Lung (tissue), 17 donors: ENCODE measurements at places on chromosomes 12 and 14. TPM values are rescaled to one million over a fixed set of nuclear protein-coding genes. Genes with fewer than 3 reads are reported as not detected.

Gene KRT72
- total RNA-seq: 0.17 TPM

Gene FSCB
- total RNA-seq: 0.80 TPM

Gene RNASE7
- total RNA-seq: not detected

Gene ADSS1
- total RNA-seq: 8.0 TPM

Gene ADCY6
- total RNA-seq: 37.0 TPM

Gene FOXA1
- total RNA-seq: 31.7 TPM

Gene FBXO21
- total RNA-seq: 42.2 TPM

Gene FMNL3
- 30.9 TPM for total RNA-seq

DNA sequence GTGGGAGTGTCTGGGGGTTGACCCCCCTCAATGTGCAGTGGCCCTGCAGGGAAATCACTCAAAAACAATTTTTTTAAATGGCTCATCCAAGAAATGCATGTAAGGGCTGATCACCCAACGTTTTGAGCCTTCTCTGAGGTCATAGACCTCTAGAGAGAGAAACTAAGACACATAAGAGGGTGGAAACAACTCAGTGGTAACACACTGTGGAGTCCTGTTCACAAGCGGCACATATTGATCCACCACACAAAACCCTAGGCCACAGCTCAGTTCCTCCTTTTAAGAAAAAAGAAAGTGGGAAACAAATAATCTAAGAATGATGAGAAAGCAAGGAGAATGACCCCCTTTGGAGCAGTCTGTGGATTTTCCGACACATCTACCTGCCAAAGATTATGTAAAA, 83.0 kb upstream of the METAP2 start:
- no peak for DNase-seq

DNA sequence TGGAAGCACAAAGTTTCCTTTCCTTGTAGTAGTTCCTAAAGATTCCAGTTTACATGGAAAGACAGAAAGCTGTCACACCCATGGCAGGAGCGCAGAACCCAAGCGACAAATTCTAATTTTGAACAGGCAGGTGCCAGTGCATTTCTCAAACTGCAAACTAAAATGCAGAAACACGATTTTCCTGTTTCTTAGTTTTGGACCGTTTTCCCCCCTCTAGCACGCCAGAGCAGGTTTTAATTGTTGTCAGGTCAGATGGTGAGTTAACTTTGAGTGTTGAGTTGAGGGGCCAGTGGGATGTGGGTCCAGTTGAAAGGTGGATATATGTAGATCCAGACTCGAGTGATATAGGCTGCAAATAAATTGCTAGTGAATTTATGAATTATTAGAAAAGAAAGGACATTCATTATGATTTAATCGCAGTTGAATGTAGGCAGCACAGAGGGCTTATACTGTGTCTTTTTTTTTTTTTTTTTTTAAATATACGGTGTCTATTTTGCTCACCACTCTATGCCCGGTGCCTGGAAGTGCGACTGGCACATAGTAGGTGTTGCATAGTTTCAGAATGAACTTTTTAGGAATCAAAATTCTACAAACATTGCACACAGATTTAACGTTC, 909 bp upstream of the ETFBKMT start:
- peak; percentile 39 for DNase-seq

DNA sequence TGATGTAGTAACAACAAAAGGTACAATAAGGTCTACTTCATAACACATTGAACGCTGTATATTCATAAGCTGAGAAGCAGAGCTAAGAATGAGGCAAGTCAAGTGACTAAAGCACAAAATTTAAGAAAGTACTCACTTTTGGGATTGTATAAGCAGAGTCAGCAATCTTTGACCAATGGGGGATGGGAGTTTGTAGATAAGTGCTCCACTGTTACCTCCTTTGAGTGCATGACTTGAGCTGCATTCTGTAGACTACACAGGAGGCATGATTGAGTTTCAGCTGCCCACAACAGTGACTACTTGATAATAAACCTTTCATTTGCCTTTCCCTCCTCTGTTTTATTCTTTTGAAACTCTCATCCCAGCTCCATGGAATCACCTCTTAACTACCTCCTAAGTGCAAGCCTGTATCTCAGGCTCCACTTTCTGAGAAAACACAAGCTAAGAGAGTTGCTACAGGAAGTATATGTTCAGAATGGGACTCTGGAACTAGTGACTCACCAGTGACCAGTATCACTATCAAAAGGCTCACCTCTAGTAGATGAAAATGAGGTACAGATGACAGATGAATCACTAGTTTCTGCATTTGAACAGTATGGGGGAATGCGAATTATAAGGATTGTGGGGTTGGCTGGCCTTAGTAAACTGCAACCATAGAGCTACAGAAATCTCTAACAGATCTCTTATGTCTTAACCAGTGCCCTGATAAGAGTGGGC, 49.2 kb downstream of the SLC35F4 start:
- no peak for DNase-seq

DNA sequence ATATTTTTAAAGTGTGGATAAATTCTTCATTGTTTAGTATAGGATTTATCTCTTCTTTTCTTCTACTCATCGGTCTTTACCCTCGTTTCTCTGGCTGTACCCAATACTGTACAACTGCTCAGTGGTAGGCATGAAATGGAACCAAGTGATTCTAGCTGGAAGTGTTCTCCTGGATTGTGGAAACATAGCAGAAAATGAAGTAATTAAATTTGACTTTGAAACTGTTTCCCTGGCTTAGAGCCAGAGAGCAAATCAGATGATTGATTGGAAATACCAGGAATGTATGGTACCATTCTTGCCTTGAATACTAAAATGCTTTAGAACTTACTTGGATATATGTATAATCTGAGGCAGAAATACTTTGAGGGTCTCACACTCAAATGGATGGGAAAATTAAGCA, 292.3 kb downstream of the ERC1 start:
- peak; percentile 50 for DNase-seq

DNA sequence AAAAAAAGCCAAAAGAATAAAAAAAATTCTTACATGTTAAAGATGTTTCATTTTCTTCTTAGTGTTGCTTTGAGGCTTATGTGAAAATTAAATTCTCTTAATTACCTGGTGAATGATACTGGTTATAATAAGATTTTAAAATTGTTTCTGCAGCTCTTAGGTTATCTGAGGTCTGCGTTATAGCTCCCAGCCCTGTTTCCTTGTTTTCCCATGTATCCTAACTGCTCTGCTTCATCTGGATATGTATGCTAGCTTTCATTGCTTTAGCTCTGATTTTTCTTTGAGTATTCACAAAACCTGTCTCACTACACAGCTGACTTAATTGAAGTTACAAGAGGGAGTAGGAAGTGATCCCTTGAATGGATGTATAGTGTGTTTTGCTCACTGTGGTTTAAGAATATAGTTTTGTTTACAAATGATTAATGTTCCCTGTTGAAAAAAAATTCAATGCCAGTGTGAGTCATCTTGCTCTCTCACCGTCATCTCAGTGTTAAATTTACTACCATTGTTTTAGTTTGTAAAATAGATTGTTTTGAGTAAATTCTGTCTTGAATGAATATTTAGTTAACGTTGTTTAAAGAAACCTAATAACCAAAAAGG, 26.8 kb downstream of the CPSF6 start:
- no peak for DNase-seq

GRCh38 chr12:53419756-53420155, 3.9 kb upstream of the AMHR2 start:
- DNase-seq: no peak

- no peak for DNase-seq
Measured at GRCh38 chr12:6424008-6424347, 20.8 kb upstream of the CD27 start.

DNA sequence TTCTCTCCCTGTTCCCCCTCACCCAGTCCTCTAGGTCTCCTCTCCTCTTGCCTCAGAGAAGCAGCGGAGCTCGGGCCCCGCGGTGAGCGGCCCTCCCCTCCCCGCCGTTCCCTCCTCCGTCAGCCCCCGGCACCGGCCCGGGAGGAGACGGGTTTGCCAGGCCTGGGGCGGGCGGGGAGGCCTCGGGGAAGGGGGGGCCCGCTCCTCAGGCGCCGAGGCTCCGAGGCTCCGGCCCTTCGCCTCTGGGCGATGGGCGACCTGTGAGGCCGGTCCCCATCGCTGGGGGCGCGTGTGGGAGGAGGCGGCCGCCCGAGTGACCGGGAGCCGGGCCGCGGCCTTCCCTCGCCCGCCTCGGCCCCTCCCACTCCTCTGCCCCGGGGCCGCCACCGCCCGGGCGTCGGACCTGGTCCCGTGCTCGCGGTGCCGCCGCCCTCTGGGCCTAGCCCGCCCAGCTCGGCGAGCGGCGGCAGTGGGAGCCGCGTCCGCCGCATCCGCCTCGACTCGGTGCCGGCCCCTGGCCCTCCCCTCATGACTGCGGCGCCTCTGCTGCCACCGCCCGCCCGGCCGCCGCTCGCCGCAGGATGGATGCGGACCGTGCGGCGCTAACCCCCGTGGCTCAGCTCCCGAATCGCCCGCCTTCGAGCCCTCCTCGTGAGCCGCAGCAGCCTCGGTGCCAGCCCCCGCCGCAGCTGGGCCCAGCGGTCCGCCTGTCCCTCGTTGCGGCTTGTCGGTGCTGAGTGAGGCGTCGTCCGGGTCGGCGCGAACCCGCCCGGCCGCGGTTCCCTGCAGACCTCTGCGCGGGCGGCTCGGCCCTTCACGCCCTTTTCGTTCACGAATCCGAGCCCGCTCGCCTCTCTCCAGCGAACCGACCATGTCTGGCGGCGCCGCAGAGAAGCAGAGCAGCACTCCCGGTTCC, 574 bp downstream of the WNK1 start:
- peak; percentile 65 for DNase-seq

- no peak for DNase-seq
Measured at GRCh38 chr12:57592551-57593165, 1.7 kb downstream of the PIP4K2C start.

GRCh38 chr12:119419381-119419780, 84.9 kb downstream of the CCDC60 start:
- DNase-seq: no peak

- DNase-seq: no peak
Measured at GRCh38 chr12:126201981-126202537, 1136.8 kb downstream of the AACS start.

GRCh38 chr14:104820669-104821228, 19.8 kb downstream of the ZBTB42 start:
- DNase-seq: peak; percentile 65

GRCh38 chr12:25585021-25585523, 32.0 kb upstream of the LMNTD1 start:
- peak; percentile 80 for DNase-seq

DNA sequence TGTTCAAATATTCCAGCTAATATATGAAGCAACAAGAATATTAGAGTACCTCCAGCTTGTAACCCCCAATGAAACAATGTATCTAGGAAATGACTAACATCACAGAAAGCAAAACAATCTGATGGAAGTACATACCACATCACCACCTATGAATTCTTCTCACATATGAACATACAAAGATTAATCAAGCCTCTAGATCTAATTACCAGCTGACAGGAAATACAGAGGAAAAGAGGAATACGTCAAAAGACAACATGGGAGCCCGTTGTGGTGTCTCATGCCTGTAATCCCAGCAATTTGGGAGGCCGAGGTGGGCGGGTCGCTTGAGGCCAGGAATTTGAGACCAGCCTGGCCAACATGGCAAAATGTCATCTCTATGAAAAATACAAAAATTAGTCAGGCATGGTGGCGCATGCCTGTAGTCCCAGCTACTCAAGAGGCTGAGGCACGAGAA, 7.5 kb downstream of the NEDD8 start:
- no peak for DNase-seq

DNA sequence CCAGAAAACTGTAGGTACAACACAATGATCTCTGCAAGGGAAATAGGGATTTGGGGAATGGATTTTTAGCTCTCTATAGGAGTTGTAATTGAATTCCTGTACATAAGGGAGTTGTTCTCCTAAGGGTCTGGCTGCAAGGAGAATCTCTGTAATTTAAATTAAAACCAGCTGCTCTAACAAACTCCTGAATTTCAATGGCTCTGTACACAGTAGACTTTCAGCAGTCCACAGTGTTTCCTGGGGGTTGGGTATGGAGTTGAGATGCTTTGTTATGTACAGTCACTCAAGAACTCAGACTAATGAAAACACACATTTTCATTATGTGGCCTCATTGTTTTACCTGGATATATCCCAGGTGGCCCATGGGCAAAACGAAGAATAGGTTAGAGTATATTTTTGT, 93.2 kb downstream of the NAV3 start:
- no peak for DNase-seq

DNA sequence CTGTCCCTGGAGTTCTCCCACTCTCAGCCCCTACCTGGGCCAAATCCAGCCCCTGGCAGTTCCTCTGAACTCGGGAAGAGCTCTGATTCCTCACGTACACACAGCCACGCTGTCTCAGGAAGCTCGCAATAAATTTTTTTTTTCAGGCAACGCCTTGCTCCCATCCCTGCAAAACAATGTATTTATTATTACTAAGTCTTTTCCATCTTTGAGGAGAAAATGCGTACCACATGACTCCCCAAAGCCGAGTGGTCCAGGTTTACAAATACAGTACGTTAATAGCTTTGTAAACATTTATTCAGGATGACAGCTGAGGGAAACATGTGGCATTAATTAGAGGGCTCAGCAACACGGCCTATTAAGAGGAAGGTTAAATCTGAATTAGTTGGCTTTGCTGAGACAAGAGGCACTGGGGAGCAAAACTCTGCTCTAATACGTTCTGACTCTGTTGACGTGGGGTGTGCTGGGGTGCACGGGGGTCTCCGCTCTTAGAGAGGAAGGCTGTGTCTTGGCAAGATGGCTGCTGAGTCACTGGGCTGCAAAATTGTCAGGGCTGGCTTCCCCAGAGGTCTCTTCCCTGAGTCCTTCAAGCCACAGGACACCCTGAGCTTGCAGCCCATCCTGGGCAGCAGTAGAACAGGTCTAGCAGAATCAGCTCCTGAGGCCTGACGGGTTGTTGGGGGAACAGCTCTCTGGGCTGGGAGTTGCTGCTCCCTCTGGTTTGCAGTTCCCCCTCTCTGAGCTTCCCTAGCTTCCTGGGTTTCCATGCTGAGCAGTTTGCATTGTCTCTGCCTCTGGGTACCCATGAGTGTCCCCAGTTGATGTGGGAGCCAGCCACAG, 185.2 kb upstream of the TBX3 start:
- peak; percentile 20 for DNase-seq

DNA sequence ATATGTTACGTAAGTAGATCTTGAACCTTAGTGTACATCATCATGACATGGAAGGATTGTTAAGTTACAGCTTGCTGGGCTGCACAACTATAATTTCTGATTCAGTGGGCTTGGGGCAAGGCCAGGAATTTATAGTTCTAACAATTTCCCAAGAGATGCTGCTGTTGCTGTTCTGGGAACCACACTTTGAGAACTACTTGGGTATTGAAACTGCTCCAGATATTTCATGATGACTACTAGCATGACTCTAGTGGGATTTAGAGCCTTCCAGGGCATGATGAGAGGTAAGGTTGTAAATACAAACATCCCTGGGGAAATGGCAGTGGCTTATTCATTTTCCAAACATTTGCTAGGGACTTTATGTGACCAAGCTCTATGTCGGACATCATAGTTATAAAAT, 904.8 kb upstream of the SEL1L start:
- no peak for DNase-seq

DNA sequence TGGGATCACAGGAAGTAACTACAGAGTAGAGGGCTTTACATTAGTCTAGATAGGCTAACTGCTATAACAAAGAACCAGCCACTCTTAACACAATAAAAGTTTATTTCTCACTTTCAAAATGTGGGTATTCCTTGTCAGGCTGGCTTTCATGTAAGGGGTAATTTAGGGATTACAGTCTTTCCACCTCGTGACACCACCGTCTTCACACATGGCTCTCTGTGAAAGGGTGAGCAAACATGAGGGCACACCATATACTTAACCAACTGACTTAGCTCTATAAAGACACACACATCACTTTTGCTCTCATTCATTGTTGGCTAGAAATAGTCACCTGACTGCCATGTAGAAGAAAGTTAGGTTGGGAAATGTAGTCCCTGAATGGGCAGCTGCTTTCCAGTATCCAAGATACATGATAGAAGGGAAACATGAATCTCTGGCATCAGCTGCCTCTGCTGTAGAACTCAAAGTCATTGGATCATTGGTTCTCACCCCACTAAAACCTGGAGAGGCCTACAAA, 66.1 kb upstream of the CRY1 start:
- DNase-seq: no peak
